Stimulated activated CD4-positive, alpha-beta T cell treated with anti-CD3 and anti-CD28 coated beads, TNF-alpha, amount 100 ng/mL, for 4 hours (primary cell): ENCODE measurements at places on chromosomes 1 and 21.
A peak's percentile ranks its signal among the peaks of the same experiment; 100 is the strongest.

GRCh38 chr1:175866776-175867175 is 123.4 kb upstream of the TNR start:
- no peak for DNase-seq

DNA sequence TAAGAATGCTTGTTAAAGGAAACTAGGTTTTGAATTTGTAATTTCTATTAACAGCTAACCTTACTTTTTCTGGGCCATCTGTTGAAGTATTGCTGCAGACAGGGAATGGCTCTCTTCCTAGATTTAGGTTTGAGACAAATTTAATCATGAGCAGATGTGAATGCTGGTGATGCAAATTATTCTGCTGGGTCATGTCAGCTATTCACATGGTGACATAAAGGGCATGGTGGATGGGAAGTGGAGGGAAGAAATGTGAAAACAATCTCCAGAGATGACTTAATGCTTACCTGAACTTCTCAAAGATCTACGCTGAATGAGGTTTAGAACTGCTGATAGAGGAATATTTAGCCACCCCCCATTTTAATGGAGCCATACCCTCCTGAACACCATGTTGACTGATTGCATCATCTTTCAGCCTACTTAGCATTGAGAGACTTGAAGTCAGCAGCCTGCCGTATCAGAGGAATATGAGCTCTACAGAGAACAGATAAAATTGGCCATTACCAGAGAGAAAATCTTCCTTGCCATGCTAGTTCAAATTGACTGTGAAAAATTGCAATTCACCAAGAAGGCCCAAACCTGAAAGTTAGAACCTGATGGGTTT is 138.8 kb downstream of the HHAT start:
- no peak for DNase-seq

DNA sequence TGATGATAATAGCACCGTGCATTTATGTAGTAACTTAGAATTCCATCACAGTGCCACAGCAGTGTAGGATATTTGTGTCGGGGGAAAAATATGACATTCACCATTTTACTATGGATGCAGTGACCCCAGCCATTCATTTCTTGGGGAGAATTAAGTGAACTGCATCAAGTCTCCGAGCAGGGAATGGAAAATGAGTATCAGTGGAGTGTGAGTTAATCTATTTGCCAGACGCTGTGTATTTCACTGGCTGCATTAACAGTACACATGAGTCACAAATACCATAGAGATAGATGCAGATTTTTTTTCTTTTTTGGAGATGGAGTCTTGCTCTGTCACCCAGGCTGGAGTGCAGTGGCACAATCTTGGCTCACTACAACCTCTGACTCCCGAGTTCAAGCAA is 33.8 kb upstream of the SLC45A1 start:
- no peak for DNase-seq

GRCh38 chr1:226223157-226223785 is at the start of gene MIXL1:
Gene MIXL1, plus strand, starts transcription at chr1:226223664. Its CDS starts 18 bp downstream, at chr1:226223682.
- DNase-seq, result no peak

- no peak for DNase-seq
Observed at GRCh38 chr1:150796374-150796773, 11.7 kb downstream of the CTSK start.

GRCh38 chr1:154353460-154353904 is 28.2 kb downstream of the ATP8B2 start:
- DNase-seq, result no peak

GRCh38 chr21:14918527-14918926 is 146.3 kb downstream of the NRIP1 start:
- DNase-seq, result no peak

DNA sequence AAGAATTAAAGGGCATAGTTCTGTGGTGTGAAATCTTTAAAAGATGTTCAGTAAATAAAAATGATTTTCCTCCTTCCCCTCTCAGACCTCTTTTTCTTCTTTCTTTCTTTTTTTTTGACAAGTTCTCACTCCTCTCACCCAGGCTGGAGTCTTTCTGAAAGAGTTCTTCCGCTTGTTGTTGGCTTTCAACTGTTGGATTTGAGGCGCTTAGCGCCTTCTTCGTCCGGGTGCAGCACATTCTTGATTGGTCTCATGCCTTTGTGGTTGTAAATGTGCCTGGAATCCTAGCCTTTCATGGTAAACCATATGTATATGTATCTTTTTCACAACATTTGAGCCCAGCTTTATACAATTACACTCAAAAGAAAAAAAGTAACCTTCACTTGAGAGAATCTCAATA is 980 bp upstream of the METTL18 start:
- no peak for DNase-seq

DNA sequence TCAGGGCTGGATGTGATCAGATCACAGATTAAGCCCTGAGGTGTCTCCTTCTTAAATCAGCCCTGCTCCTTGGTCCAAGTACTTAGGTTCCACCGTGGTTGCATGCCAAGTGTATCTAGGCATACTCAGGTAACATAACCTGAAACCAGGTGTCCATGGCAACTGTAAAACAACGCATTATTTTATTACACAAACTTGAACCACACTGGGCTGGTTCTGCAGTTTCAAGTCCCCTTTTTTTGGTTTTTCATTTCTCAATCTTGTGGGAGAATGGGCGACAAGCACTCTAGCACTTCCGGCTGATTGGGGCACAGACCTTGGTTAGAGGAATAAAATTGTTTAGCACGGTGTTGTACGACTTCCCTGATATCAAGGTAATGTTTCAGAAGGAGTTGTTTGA is 65.2 kb downstream of the GBP6 start:
- DNase-seq, result no peak

GRCh38 chr1:6300342-6301048 is 39.6 kb upstream of the GPR153 start:
- no peak for DNase-seq

- DNase-seq, result no peak
Observed at GRCh38 chr1:7988576-7988975, 27.1 kb downstream of the PARK7 start.

- no peak for DNase-seq
Observed at GRCh38 chr1:156849151-156849496, 9.8 kb downstream of the INSRR start.

DNA sequence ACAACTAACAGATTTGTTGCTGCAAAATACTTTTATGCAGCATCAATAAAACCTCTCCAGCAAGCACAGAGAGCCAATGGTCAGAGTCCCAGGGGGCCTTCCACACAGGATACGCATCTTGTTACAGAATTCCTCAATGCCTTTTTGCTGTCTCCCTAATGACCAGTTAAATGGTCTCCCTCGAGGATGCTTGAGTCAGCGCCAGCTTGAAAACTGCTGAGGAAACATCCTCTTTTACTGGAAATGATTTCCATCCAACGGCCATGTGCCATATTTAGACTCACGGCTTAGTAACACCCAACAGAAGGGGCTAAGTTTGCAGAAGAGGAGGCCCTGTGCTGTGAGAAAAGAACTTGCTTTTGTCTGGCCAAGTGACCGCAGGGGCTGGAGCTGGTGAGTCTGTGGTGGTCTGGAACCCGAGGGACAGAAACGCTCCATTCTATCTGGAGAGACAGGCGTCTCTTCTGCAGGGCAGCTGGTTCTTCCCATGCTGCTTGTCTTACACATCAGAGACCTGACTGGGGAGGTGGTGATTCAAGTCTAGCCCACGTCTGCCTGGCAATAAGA is 496.4 kb downstream of the SETD4 start:
- DNase-seq, result no peak

- no peak for DNase-seq
Observed at GRCh38 chr1:234862360-234862943, 252.5 kb upstream of the IRF2BP2 start.

DNA sequence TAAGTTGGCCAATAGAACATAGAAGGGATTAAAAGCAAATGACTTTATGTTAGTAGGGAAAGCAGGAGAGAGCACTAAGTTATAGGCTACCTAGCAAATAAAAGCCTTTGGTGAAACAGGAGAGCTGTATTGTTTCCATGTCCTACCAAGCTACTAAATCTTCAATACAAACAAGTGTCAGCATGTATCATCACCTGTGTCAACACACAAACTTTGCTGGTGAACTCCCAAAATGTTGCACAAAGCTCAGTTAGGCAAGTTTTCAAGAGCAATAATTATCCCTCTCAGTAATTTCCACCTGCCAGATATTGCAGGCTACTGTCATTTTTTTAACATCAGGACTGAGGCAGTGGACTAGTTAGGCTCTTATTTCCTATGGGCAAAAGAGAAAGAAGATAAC is 77.7 kb upstream of the ADAM30 start:
- DNase-seq, result no peak

GRCh38 chr1:39261712-39262221 is 57.3 kb downstream of the MACF1 start:
- DNase-seq, result no peak

GRCh38 chr1:234262007-234262753 is 111.1 kb upstream of the COA6 start:
- no peak for DNase-seq

DNA sequence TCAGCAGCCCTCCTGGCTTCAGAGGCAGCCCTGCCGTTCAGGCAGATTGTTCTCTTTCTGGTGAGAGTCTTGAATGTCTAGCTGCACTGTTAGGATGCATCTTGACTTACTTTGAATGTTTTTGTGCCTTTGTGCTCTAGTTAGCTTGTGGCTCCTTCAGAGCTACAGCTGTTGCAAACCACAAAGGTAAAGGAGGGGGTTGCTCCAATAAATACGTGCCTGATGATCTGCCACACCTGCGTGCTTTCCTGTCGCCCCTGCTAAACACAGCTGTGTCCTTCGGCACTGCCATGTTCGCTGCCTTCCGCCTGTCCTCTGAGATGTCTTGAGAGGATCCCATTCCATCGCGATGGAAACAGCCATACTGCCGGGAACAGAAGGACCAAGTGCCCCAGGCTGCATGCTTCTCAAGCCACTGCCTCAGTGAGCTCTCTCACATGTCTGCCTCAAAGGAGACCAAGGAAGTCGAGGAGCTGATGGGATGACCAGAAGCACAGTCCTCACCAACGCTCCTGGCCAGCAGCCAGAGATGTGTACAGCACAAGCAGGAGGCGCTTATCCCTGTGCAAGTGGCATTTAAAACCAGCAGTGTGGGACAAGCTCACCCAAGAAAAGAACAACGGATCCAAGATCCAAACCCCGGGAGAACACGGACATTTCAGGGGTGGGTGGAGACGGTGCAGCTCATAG is 12.0 kb upstream of the SMIM12 start:
- no peak for DNase-seq

GRCh38 chr1:22636927-22637326 is 499 bp downstream of the C1QA start:
- no peak for DNase-seq

DNA sequence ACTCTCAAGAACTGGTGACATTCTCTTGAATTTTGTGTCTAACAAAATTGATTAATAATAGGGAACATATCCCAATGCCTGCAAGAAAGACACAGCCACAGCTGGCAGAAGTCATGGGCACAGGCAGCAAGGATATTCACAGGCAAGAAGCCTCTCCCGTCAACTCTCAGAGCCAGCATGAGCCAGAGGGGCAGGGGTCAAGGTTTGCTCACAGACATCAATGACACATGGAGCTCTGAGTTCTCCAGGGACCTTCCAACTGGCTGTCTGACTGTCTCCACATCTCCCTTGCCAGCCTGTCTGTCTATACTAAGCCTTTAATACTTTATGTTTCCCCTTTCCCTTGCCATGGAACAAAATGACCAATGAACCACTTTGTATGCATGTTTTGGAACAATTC is 101.5 kb upstream of the RAB4A start:
- no peak for DNase-seq

DNA sequence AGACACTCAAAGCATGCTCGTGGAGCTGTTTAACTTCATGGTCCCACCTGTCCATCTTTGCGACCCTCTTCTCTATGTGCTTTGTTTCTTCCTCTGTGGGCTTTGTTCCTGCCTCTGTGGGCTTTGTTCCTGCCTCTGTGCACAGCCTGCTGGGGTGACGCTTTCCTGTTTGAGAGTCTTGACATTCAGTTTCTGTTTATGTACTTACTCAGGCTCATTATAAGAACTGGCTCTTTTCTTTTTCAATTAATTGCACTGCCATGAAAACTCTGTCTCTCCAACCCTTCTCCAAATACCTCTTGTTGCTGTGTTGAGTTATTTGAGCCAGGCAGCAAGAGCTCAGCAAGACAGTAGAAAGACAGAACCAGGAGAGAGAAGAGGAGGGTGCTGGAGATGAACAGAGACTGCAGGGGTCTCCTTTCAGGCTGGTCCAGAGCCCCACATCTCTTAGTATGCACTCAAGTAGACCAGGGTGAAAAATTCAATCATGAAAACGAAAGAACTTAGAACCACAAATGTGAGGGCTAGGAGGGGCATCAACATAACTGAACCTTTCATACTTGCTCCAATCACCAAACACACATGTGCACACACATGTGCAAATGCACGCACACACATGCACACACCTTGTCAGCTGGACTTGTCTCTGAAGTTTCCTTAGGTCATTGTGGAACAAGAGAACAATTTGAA is 88.3 kb upstream of the SGIP1 start:
- peak; percentile 26 for DNase-seq
